Head of caudate nucleus (tissue), 42 donors: ENCODE measurements at places on chromosomes 11 and 22.

- no peak for DNase-seq
Observed at GRCh38 chr11:118442301-118442700, 6.0 kb downstream of the KMT2A start.

DNA sequence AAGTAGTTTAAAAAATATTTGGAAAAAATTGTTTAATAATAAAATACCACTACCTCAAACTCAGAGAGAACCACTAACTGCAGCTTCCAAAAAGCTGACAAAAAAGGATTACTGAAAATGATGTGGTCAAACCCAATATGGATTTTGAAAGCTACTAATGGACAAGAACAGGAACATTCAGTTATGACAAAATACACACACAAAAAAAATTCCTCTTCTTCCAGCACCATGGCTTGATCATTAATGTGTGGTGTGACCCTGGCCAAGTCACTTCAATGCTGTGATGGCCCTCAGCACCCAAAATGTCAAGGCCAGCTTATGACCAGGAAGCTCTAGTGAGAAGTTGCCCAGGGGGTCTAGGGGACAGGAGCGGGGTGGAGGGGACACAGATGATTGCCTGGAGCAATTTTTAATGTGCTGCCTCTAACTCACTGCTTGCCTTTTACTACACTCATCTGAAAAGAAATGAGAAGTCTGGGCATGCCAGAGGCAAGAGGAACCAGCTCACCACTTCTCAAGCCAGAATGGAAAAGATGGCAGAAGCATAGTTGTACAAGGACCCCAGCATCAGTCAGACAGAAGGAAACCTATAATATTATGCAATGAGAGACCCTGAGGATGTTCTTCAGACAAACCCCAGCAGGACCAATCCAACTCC lies 2.2 kb downstream of the SMCO4 start:
- no peak for DNase-seq

DNA sequence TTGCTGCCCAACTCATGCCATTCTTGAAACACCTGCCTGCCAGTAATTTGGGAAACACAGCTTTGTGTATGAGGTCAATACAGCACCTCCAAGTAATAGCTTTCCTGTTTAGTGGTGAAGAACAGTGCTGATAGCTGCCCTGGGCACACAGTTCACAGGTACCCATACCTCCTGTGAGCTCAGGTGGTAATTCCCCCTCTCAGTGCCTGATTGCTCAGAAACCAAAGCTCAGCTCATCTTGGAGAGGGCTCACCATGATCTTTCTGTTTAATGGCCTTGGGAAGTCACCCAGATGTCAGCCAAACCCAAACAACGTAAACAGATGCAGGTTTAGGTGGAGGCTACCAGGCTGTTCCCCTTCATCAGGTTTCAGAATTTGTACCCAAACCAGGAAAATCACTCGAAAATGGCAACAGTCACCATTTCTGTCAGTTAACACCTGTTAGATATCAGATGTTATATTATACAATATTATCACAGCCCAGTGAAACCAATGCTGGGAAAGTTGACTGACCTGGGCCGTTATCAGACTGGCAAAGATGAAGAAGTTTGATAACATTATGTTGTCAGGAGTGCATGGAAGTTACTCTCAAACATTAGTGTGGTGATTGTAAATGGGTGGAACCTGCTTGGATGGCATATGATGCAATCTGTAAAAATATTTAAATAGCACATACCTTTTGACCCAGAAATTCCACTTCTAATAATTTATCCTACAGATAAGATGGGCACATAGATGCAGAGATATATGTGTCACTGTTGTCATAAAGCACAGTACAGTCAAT lies 18.9 kb downstream of the VSTM5 start:
- no peak for DNase-seq

- DNase-seq: peak; percentile 49
Observed at GRCh38 chr22:34111210-34111824, 191.0 kb upstream of the LARGE1 start.

- no peak for DNase-seq
Observed at GRCh38 chr11:114085965-114086793, 26.7 kb downstream of the ZBTB16 start.

- no peak for DNase-seq
Observed at GRCh38 chr11:128575174-128575960, 12.0 kb downstream of the ETS1 start.

GRCh38 chr11:126083829-126084607 lies 21.4 kb upstream of the CDON start:
- DNase-seq: peak; percentile 53

GRCh38 chr11:12195768-12196167 lies 85.4 kb downstream of the MICAL2 start:
- DNase-seq: no peak

- no peak for DNase-seq
Observed at GRCh38 chr11:23551706-23552105, 691.4 kb upstream of the CCDC179 start.
